ENCODE measurements at places on chromosomes 4 and X.

DNA sequence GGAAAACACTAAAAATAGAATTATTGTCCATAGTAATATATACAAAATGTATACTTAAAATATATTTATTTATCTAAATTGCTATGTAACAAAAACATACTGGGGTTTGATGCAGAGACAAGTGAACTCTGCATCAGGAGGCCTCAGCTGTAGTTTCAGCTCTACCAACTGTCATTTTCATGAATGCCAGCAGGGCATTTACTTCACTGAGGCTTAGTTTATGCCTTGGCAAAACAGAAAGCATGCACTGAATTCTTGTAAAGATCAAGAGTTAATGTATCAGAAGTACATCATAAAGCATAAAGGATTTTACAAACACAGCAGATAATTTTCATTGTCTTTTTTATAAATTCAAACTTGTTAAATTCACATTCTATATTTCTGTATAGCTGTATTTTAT, 577.0 kb downstream of the C4orf33 start:
- no peak for DNase-seq

- no peak for DNase-seq
Measured at GRCh38 chr4:20421603-20421985, 169.9 kb downstream of the SLIT2 start.

DNA sequence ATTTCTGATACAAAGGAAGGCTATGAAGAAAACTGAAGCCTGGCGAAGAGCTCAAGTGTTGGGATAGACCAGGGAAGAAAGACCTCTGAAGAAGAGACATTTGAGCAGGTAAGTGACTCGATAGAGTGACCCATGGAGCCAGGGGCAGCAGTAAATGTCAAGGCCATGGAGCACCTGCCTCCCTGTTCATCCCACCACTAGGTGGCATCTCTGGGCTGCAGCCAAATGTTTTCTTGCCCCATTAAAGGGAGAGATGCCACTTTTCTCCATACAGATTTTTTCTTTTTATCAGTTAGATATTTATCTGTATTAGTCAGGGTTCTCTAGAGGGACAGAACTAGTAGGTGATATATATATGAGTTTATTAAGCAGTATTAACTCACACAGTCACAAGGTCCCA, 4.9 kb upstream of the ZNF81 start:
- peak; percentile 25 for DNase-seq

DNA sequence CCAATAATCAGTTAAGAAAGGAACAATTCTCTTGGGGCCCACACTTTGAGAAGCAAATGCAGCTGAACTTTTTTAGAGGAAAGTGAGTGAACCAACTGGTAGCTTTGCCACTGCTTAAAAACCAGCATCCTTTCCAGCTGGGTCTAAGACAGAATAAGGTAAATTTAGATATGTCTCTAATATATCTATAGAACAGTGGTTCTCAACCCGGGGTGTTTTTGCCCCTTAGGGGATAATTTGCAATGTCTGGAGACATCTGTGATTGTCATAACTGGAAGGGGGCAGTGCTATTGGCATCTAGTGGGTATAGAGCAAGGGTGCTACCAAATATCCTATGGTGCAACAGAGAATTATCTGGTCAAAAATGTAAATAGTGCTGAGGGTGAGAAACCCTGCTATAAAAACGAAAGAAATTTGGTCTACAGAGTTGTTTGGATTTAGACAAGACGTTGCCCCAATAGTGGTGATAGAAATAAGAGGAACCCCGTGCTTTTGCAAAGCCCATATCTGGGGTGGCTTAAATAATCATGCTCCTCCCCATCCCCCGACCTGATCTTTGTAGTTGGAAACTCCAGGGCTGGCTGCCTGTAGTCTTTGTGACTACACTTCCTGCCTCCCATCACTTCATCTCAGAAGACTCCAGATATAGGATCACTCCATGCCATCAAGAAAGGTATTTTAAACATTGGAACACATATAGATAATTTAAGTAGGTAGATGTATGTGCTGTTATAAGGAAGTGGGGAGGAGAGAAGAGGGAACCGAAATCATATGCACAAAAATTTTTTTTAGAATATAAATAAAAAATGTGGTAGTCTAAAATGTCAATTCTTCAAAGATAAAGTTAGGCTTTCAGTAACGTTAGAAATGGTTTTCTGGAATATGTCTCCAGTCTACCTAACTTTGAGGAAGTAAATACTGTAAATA, at the start of gene TLR7:
TLR7 (plus strand) TSS at position 622 of the 927 bp plus-strand sequence. CDS start 507 bp downstream, outside the sequence.
- no peak for DNase-seq

DNA sequence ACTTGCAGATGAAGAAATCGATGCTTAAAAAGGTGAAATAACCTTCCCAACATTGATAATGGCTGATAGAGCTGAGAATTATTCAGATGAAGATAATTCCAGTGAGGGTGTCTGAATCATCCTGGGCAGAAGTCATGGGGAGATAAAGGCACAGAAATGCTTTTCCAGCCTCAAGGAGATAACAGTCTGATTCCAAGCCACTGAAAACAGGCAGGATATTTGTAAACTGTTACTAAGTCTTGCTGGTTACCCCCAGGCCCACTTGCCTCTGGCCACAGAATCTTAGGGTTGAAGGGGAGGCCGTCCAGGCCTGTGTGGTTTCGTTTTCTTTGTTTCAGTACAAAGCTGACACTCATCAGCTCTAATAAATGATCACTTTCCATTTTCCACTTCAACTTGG, 158.5 kb downstream of the SH3KBP1 start:
- DNase-seq: no peak

DNA sequence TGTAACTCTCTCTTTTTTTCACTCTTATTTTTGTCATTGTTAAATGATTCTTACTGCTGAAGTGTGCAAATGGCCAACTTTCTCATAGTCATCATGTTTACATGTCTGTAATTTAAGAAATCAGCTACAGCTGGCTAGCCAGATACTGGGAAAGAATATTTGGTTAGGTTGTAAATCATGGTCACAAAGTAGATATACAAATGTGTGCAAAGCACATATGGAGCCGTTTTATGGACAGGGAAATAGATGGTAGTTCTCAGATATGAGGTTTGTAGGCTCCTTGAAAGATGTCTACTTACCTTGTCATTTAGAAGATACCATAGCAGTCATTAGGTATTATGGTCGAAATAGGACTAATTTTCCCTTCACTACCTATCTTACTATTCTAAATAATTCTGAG, 430.4 kb downstream of the ADGRL3 start:
- DNase-seq: no peak
